GM12878 (cell line): ENCODE measurements at places on chromosomes 2 and 18. TPM values are rescaled to one million over a fixed set of nuclear protein-coding genes. Genes with fewer than 3 reads are reported as not detected.

The UPP2 gene
- total RNA-seq: not detected in 2 replicates

DNA sequence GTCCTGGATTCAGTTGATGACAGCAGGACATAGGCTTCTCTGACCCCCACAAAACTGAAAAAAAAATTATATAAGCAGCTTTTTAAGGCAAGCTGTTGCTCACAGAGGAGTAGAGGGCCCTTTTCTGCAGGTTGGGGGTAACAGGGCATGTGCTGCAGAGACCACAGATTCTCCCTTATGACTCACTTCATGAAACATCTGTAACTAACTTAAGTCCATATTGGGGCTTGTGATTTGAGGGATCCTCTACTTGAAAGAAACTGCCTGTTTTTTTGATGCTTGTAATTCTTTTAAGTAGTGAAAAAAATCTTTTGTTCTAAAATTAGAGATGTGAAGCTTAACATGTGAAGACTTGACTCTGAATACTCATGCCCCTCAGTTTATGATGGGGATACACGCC lies 33.4 kb downstream of the XRCC5 start:
- peak; percentile 70 for DNase-seq

The NMUR1 gene
- total RNA-seq: 0.08 TPM in 1 of 2 replicates, not detected in the other

DNA sequence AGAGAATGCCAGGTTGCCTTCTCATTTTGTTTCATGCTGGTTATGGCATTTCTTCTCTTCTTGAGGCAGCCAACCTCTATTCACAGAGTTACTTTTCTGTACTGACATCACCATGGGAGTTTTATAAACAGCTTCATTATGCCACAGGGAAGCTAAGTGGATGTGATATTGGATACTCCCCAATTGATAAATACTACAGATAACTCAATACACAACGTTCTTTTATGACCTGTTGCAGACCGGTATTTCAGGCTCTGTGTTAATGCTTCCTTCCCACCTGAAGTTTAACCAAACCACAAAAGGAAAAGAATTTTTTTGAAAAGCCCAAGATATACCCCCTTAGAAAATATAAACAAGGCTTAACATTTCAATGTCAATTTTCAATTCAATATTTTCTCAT lies 258.3 kb upstream of the SOX11 start:
- no peak for DNase-seq

GRCh38 chr2:109375131-109375561 lies 238.6 kb downstream of the SEPTIN10 start:
- no peak for DNase-seq

DNA sequence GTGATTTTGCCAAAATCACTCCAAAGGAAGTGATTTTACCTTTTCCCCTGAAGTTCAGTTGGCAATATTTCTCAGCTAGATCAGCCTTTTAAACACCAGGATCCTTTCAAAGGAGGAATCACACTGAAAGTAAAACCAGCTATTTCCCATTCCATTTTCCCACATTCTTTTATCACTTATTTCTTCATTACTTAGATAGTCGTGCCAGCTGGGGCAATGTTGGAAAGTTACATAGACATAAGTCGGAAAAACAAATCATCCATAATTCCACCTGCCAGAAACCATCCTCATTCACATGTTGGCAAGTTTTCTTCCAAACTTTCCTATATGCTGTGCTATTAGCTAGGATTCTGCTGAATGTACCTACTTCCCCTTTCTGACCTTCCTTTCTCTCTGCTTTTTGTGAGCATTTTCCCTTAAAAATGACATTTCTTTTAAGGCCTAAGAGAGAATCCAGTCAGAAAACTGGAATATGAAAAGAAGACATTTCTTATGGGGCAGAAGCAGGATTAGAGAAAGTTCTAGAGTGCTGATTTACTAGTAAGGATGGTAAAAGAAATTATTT lies 170.0 kb upstream of the STK17B start:
- DNase-seq: no peak

The PLCD4 gene
- total RNA-seq: 0.28 TPM in 1 of 2 replicates, not detected in the other

GRCh38 chr2:64288321-64289193 lies 144.3 kb upstream of the PELI1 start:
- DNase-seq: no peak
